ENCODE measurements at places on chromosomes 6 and 20. TPM values are rescaled to one million over a fixed set of nuclear protein-coding genes. Genes with fewer than 3 reads are reported as not detected.
A peak's percentile ranks its signal among the peaks of the same experiment; 100 is the strongest.

Gene GJE1
- total RNA-seq: not detected

Gene TXNDC5
- 229 TPM for total RNA-seq

Gene VGLL2
- not detected for total RNA-seq

Gene DEF6
- total RNA-seq: 18.0 TPM

Gene PBOV1
- total RNA-seq: not detected

Gene WASF1
- total RNA-seq: 8.8 TPM

Gene TREM1
- not detected for total RNA-seq

Gene LY6G6D
- not detected for total RNA-seq

Gene SLC13A3
- total RNA-seq: not detected

Gene CENPW
- 3.0 TPM for total RNA-seq

GRCh38 chr6:157813750-157814455 is 9.1 kb upstream of the SNX9 start:
- H3K4me3 ChIP-seq: no peak overlapping the region
- no peak for DNase-seq
- H3K27me3 ChIP-seq: no peaks in the 10 kb centered on the region
- peaks cover 29% of the 10 kb centered on the region for H3K4me1 ChIP-seq
- H3K36me3 ChIP-seq: no peaks in the 10 kb centered on the region

GRCh38 chr20:59515013-59515905 is 89.1 kb upstream of the PHACTR3 start:
- H3K27me3 ChIP-seq: peaks cover 17% of the 10 kb centered on the region
- H3K4me1 ChIP-seq: no peaks in the 10 kb centered on the region
- DNase-seq: peak; percentile 88

- H3K36me3 ChIP-seq: no peaks in the 10 kb centered on the region
- H3K4me1 ChIP-seq: no peaks in the 10 kb centered on the region
Measured at GRCh38 chr6:154157082-154157481, 118.0 kb downstream of the OPRM1 start.

DNA sequence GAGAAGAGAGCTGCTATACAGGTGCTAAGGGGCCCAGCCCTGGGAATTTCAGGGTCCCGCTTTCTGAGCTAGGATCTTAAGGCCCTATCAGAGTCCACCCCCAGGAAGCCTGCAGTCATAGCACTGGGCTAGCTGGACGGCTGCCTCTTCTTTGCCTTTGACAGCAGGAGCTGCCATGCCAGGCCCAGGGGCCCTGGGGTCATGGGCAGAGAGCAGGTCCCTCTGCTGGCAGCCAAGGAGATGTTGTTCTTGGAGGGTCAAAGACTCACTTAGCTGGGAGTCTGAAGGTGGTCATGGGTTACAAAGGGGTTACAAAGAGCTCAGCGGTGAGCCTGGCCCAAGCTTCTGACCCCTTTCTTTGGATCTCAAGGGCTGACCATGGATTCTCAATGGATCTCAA is 52.7 kb downstream of the RPP21 start:
- no peak overlapping the region for H3K4me3 ChIP-seq
- DNase-seq: no peak
- no peaks in the 10 kb centered on the region for H3K36me3 ChIP-seq
- H3K27me3 ChIP-seq: no peaks in the 10 kb centered on the region

DNA sequence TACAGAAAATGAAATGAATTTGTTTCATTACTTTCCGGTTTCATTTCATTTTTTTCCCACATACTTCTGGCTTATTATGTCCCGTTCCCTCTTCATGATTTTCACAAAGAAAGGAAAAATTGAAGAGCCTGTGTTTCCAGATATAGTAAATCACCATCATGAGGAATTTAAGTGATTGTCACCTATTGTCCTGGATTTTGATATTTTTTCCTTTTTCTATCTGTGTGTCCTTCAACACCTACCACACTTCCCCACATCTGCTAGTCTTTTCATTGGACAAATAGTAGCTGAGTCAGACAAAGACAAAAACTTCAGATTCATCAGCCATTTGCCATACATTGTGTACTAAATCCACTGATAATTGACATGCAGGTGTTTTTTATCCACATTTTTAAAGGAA is 258.2 kb upstream of the HSF2 start:
- DNase-seq: no peak
- H3K36me3 ChIP-seq: no peaks in the 10 kb centered on the region
- no peaks in the 10 kb centered on the region for H3K27me3 ChIP-seq

DNA sequence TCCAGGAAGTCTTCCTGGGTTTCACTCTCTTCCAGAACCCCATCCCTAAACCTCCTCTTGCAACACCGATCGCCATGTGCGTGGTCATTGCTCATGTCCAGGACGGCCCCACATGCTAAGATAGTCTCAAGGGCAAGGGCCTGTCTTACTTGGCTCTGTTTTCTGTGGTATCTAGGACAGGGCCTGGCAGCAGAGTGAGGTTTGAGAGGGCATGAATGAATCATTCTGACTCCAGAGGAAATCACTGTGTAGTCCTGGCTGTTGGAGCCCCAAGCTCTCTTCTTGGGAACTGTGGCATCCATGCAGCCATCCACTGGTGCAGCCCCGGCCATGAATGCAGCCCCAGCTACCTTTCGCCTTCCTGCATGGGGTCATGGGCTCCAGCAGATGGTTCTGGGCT is 12.4 kb downstream of the SIRPA start:
- no peaks in the 10 kb centered on the region for H3K27me3 ChIP-seq
- no peak overlapping the region for H3K4me3 ChIP-seq
- H3K4me1 ChIP-seq: peaks cover 1% of the 10 kb centered on the region
- H3K27ac ChIP-seq: no peak overlapping the region

GRCh38 chr6:5116243-5116991 is 31.3 kb downstream of the PPP1R3G start:
- no peak overlapping the region for H3K4me3 ChIP-seq
- H3K4me1 ChIP-seq: no peaks in the 10 kb centered on the region
- DNase-seq: no peak
- no peaks in the 10 kb centered on the region for H3K27me3 ChIP-seq
- peaks cover 11% of the 10 kb centered on the region for H3K36me3 ChIP-seq
- no peak overlapping the region for H3K27ac ChIP-seq

GRCh38 chr20:51583073-51583472 is 40.6 kb upstream of the NFATC2 start:
- H3K4me3 ChIP-seq: no peak overlapping the region
- DNase-seq: peak; percentile 55
- no peaks in the 10 kb centered on the region for H3K36me3 ChIP-seq
- no peak overlapping the region for H3K27ac ChIP-seq
- H3K27me3 ChIP-seq: no peaks in the 10 kb centered on the region
- H3K4me1 ChIP-seq: no peaks in the 10 kb centered on the region

GRCh38 chr6:107237992-107238660 is 122.8 kb upstream of the BEND3 start:
- H3K27ac ChIP-seq: no peak overlapping the region
- H3K4me1 ChIP-seq: no peaks in the 10 kb centered on the region
- H3K4me3 ChIP-seq: no peak overlapping the region
- DNase-seq: no peak
- H3K27me3 ChIP-seq: no peaks in the 10 kb centered on the region
- peaks cover 22% of the 10 kb centered on the region for H3K36me3 ChIP-seq

DNA sequence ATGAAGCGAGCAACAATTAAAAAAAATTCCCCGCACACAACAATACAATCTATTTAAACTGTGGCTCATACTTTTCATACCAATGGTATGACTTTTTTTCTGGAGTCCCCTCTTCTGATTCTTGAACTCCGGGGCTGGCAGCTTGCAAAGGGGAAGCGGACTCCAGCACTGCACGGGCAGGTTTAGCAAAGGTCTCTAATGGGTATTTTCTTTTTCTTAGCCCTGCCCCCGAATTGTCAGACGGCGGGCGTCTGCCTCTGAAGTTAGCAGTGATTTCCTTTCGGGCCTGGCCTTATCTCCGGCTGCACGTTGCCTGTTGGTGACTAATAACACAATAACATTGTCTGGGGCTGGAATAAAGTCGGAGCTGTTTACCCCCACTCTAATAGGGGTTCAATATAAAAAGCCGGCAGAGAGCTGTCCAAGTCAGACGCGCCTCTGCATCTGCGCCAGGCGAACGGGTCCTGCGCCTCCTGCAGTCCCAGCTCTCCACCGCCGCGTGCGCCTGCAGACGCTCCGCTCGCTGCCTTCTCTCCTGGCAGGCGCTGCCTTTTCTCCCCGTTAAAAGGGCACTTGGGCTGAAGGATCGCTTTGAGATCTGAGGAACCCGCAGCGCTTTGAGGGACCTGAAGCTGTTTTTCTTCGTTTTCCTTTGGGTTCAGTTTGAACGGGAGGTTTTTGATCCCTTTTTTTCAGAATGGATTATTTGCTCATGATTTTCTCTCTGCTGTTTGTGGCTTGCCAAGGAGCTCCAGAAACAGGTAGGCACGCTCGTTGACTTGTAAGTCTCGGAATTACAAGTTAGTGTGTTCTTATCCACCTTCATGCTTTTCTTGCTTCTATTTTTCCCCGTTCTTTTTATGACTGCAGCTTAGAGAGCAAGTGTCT is at the start of gene EDN1:
Gene EDN1, plus strand, starts transcription at position 429 of the 888 bp plus-strand sequence. Its CDS starts 269 bp downstream, at position 698.
- peak within 1 kb of the TSS; percentile 54 for H3K4me3 ChIP-seq
- DNase-seq: peak; percentile 94
- H3K36me3 ChIP-seq: no peaks in the 10 kb centered on the region

- no peak for DNase-seq
- no peak overlapping the region for H3K27ac ChIP-seq
- H3K4me3 ChIP-seq: peak overlapping the region; percentile 77
- peaks cover 30% of the 10 kb centered on the region for H3K4me1 ChIP-seq
Measured at GRCh38 chr6:71289802-71290175, 1.2 kb downstream of the OGFRL1 start.

GRCh38 chr6:35146453-35146852 is 5.3 kb upstream of the TCP11 start:
- no peak overlapping the region for H3K4me3 ChIP-seq
- peaks cover 1% of the 10 kb centered on the region for H3K4me1 ChIP-seq
- no peak overlapping the region for H3K27ac ChIP-seq
- peak; percentile 73 for DNase-seq

- no peak overlapping the region for H3K4me3 ChIP-seq
- no peak for DNase-seq
- no peaks in the 10 kb centered on the region for H3K36me3 ChIP-seq
- no peak overlapping the region for H3K27ac ChIP-seq
- H3K27me3 ChIP-seq: no peaks in the 10 kb centered on the region
Measured at GRCh38 chr6:15374119-15374518, 128.2 kb downstream of the JARID2 start.

DNA sequence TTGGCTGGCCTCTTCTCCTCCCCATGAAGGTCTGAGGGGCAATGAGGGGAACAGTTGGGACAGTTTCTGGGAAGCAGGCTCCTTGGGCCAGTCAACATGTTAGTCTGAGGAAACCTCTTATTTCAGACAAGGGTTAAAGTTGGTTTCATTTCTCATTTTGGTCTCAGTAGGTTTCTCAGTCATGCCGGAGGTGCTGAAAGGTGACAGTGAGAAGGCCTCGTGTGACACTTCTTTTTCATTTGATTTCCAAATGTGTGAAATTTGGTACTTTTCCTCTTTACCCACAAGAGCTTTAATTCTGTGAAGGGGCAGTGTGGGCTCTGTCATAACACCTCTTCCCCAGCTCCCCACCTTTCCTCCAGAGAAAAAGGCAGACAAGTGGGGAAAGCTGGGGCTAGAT is 7.5 kb upstream of the GLP1R start:
- no peak for DNase-seq
- no peaks in the 10 kb centered on the region for H3K36me3 ChIP-seq
- H3K4me3 ChIP-seq: no peak overlapping the region
- H3K27ac ChIP-seq: no peak overlapping the region

DNA sequence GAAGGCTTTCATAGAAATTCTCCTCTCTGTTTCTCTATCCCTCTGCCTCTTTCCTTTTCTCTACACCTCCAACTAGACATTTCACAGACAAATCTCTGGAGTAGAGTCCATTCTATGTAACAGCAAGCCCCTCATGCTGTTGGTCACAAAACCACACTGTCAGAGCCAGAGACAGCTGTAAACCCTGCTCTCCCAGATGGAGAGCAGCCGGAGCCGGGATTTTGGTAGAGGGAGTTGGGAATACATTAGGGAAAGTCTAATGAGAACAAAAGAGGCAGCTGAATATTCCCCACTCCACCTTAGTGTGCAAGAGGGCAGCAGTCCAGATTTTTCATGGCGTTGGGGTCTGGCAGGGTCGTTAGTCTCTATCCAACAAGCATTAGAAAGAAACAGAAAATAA is 68.3 kb upstream of the EDN1 start:
- DNase-seq: no peak

GRCh38 chr6:39218868-39219567 is 10.3 kb downstream of the KCNK5 start:
- no peaks in the 10 kb centered on the region for H3K27me3 ChIP-seq
- no peak overlapping the region for H3K4me3 ChIP-seq
- peaks cover 81% of the 10 kb centered on the region for H3K4me1 ChIP-seq
- H3K36me3 ChIP-seq: no peaks in the 10 kb centered on the region

DNA sequence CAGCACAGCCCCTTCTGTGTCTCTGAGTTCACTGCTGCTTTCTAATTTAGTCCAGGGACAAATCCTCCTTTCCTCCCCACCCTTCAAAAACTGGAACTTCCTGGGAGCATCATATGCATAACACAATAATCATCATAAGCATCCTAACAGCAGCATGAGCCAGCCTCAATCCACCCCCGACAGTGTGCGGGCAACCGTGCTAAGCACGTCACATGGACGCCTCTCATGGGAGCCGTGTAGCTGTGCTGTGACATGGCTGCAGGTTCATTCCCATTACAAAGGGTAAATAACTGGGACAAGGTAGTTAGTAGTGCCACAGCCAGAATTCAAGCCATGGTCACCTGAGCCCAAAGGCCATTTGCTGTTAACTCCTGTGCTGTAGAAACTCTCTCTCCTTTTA is 24.5 kb upstream of the ULBP3 start:
- no peak overlapping the region for H3K4me3 ChIP-seq
- H3K36me3 ChIP-seq: no peaks in the 10 kb centered on the region
- no peak for DNase-seq
- H3K27ac ChIP-seq: no peak overlapping the region
- H3K4me1 ChIP-seq: no peaks in the 10 kb centered on the region

- H3K4me3 ChIP-seq: peak overlapping the region; percentile 13
- no peaks in the 10 kb centered on the region for H3K4me1 ChIP-seq
- no peaks in the 10 kb centered on the region for H3K27me3 ChIP-seq
- peak; percentile 95 for DNase-seq
- H3K36me3 ChIP-seq: no peaks in the 10 kb centered on the region
Measured at GRCh38 chr6:113564371-113565171, 292.6 kb upstream of the MARCKS start.

GRCh38 chr20:16970776-16971175 is 222.6 kb downstream of the OTOR start:
- H3K4me3 ChIP-seq: no peak overlapping the region
- H3K4me1 ChIP-seq: no peaks in the 10 kb centered on the region
- DNase-seq: no peak
- H3K27me3 ChIP-seq: no peaks in the 10 kb centered on the region

- peaks cover 11% of the 10 kb centered on the region for H3K27me3 ChIP-seq
- no peaks in the 10 kb centered on the region for H3K36me3 ChIP-seq
- no peak for DNase-seq
- H3K4me1 ChIP-seq: peaks cover 48% of the 10 kb centered on the region
Measured at GRCh38 chr6:107821591-107821990, 2.5 kb downstream of the SCML4 start.

DNA sequence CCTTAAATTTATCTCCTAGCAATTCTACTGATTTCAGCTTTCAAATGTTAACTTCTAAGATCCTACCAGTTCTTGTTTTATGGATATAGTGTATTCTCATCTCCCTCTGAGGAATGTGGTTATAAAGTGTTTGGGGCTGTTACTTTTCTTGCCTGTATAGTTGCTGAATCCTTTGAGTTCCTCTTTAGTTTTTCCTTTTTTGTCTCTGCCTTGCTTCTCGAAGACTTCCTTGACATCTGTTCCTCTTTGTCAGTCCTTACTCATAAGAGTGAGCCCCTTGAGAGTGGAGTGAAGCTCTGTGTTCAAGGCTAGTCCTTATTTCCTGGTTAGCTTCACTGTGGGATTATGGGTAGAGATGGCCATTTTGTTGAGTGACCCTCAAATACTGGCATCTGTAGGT is 84.6 kb downstream of the ELOVL4 start:
- no peaks in the 10 kb centered on the region for H3K36me3 ChIP-seq
- no peaks in the 10 kb centered on the region for H3K27me3 ChIP-seq
- peaks cover 2% of the 10 kb centered on the region for H3K4me1 ChIP-seq
- DNase-seq: no peak
- H3K27ac ChIP-seq: no peak overlapping the region
- no peak overlapping the region for H3K4me3 ChIP-seq

Measured in stomach (tissue), 19 donors.